HepG2 (cell line): ENCODE measurements at places on chromosomes 2 and 18. TPM values are rescaled to one million over a fixed set of nuclear protein-coding genes. Genes with fewer than 3 reads are reported as not detected.
A peak's percentile ranks its signal among the peaks of the same experiment; 100 is the strongest.

DNA sequence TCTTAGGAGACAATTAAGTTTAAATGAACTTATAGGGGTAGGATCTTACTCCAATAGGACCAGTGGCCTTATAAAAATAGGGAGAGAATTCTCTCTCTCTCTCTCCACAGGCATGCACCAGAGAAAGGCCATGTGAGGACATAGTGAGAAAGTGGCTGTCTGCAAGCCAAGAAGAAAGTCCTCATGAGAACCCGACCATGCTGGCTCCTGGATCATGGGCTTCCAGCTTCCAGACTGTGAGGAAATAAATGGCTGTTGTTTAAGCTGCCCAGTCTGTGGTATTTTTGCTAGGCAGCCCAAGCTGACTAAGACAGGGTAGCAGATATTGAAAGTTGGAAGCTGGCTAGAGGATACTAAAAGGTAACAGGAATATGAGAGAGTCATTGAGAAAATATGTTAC, 454.0 kb downstream of the NBAS start:
- no peak for DNase-seq

- DNase-seq, result no peak
Measured at GRCh38 chr2:60119778-60120177, 433.7 kb downstream of the BCL11A start.

GRCh38 chr2:38528008-38528442, 74.7 kb downstream of the HNRNPLL start:
- peak; percentile 36 for DNase-seq

DNA sequence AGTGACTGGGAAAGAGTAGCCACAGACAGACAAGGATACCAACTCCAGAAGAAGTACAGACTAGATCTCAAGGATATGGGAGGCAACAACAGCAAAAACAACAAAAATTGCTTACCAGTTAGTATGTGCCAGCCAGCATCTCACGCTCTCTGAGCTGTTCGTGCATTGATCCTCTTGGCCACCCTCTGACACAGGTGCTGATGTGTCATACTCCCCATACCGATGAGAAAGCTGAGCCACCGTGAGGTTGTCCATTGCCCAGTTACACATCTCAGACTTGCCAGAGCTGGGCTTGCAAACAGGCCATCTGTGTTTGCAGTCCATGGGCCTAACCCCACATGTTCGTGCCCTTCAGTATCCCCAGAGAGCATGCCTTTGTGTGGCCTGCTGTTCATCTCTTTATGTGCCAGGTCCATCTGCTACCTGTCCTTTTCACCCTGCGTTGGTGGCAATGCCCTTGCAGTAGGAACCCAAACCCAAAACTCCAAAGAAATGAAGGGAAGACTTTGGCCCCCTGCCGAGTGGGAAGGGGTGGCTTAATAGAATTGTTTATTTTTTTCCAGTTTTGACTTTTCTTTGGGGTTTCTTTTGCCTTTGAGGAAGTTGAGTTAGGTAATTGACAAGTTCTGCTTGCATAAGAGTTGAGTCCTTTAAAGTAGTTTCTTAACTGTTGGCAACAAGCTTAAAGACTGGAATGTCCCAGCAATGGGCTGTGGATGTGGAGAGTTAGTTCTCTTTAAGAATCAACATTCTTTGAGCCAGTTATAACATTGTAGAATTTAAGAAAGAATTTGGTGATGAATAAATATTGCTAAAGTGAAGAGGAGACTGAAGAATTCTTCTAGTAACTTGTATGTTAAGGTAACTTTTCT, 46.7 kb downstream of the LYPD6B start:
- DNase-seq, result no peak

DNA sequence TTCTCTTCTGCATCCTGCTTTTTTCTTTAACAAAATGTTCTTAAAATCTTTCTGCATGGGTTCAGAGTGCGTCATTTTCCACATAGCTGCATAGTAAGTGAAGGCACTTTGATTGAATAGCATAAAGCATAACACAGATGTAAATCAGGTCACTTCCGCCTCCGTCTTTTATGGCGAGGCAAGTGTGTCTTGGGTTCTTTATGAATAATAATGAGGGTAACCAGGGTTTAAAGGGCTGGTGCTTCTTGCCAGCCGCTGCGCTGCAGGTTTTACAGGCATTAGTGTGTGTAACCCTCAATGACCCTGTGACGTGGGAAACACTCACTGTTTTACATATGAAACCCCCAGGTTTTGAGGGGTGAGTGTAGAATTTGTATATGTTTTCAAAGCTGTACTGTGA, 164.2 kb downstream of the MYT1L start:
- DNase-seq, result no peak

DNA sequence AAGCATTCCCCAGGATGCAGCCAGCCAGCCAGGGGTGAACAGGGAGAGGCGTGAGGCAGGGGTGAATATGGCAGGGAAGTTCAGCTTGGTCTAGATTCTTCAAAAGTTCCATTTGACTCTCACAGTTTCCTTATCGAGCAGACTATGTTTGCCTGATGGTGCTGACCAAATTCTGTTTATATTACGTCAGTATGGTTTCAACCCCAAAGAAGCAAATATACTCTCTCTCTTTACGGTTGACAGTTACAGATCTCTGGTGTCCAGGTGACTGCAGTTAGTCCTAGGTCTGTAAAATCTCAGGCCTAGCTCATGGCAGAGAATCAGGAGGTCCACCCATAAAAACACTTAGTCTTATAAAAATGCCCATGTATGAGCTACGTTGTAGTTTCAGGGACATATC, 38.3 kb upstream of the DNMT3A start:
- DNase-seq, result no peak

GRCh38 chr2:147575106-147575505, 269.7 kb upstream of the ACVR2A start:
- DNase-seq, result no peak

- no peak for DNase-seq
Measured at GRCh38 chr2:120346667-120347358, 877 bp downstream of the INHBB start.

DNA sequence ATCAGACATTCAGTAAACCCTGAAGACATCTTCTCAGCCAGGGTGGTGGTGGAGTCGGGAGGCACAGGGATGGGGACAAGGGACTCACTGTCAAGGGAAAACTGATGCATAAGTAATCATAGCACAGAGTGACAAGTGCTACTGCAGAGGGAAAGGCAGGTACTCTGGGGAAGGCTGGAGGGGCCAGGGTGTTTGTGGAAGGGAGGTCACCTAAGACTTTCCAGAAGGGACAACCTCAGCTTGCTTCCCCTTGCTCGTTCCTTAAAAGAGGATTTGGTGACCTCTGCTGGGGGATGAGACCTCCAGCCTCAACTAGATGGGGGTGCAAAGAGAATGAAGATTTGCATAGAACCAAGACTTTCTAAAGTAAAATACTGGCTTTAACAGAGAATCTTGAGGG, 99.5 kb downstream of the SLC4A3 start:
- DNase-seq, result no peak

DNA sequence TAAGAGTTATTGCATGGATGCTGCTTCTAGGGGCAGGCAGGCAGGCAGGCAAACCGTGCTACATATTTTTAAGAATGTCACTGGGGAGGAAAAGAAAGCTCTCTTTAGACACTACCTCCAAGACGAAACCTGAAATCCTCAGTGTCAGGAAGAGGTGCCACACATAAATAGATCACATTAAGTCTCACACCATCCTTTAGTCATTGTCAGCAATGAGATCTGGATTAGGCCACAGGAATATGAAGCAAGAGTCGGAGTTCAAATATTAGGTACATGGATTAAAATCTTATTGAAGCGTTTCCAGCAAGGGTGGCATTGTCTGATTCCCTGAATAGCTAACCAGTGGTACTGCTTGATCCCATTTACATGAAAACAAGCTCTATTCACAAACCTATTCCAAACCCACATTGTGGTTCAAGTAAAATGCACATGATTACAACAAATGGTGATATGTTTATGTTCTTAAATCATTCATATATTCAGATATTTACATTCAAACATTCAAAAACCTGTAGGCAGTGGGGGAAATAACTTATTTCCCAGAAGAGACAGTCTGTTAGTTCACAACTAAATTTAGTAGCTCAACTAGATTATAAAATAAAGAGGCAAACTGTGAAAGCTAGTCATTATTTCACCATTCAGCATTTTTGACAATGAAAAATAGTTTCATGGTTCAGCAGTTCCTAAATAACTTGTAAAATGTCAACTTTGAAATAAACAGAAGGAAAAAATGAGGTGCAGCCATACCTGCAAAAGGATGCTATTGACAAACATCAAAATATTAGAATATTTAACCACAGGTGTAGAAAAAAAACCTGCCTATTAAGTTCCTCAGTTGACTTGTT, 195.4 kb upstream of the SIX3 start:
- DNase-seq, result no peak

GRCh38 chr2:151336863-151337371, 20.5 kb upstream of the TNFAIP6 start:
- DNase-seq, result no peak

The DAW1 gene
- total RNA-seq, result not detected in 2 replicates

The CRYGC gene
- total RNA-seq, result 0.27 TPM in 1 of 2 replicates, not detected in the other

The ANKRD53 gene
- not detected in 2 replicates for total RNA-seq

The FOXI3 gene
- not detected in 2 replicates for total RNA-seq

The ACKR3 gene
- total RNA-seq, result not detected in 2 replicates
